CD4-positive, alpha-beta T cell treated with Interleukin-10 for 1 hour (primary cell): ENCODE measurements at places on chromosomes 2 and 18.

DNA sequence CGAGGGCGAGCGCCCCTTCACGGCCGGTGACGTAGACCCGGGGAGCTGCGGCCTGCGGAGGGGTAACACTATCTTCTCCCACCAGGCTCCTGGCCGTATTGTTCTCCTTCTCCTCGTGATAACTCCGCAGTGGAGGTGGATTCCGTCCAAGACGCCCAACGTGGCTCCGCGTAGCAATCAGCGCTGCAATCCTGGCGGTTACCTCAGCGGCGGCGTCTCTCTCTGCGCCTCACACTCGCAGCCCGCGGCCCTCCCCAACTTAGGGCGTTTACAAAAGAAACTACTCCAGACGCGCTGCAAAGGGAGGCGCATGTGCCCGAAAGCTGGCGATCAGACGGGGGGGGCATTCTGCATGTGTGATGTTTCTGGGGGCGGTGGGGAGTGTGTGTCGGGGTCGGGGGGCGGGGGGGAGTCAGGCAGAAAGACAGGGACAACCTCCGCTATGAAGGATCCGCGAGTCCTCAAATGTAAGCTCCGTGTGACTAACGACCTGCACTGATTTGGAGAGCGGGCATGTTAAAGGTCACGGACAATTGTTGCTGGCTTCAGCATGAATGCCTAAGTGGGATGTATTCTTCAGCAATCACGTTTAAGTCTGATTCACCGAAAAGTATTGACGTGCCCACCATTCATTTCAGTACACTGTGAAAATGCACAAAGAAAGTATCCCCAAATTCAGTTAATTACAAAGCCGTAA lies 1.3 kb upstream of the ZNF516 start:
- DNase-seq: peak; percentile 46

GRCh38 chr2:1556776-1557466 lies 143.7 kb downstream of the TPO start:
- DNase-seq: no peak

- no peak for DNase-seq
These were observed 103.7 kb downstream of the RBMS1 start for GRCh38 chr2:160389875-160390274.

DNA sequence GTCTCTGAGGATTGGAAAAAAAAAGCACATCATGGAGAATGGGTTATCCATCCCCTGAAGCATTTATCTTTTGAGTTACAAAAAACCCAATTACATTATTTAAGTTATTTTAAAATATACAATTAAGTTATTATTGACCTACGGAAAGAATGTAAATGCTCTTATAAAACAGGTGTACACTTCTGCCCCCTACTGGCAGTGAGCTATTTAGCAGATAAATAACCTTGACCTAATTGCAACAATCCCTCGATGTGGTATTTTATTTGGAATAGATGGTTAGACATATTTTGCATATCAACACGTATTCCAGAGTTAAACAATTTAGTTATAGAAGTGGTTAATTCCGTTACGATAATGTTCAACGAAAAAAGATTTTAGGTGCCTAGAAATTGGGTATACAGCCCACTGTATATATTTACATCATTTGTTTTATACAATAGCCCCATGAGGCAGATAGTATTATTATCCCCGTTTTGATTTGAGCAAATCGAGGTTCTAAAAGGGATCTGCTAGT lies 9.1 kb upstream of the DAW1 start:
- peak; percentile 60 for DNase-seq

- DNase-seq: no peak
These were observed 2.0 kb downstream of the DNAJC27 start for GRCh38 chr2:24969784-24970183.

DNA sequence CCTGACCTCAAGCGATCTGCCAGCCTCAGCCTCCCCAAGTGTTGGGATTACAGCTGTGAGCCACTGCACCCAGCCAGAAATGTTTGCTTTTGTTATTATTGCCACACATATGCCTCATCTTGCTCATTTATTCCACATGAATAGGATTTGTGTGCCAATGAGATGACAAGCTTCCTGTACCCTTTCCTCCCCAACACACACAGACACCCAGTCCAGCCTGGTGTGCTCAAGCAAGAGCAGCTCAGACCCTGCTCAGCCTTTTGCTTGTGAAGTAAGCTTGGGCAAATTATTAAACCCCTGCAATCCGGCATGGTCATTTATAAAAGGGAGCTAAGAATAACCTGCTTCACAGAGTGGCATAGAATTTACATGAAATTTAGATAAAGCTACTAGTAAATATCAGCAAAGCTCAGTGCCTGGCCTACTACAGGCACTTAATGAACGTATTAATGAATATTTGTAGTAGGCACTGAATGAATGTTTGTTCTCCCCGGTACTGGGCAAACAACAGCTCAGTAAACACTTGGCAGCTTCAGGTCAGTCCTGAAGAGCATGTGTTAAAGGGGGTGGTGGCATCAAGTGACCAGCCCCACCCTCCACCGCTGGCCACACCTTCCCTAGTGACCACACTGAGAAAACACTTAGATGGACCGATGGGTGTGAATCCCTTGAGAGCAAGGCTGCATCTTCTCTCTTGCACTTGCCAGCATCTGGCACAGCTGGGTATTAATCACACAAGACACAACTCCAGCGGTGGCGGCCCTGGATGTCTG lies 280.2 kb downstream of the SRBD1 start:
- no peak for DNase-seq

GRCh38 chr18:50358844-50359243 lies 16.0 kb upstream of the SKA1 start:
- no peak for DNase-seq

GRCh38 chr2:194999771-195000170 lies 657.3 kb upstream of the SLC39A10 start:
- no peak for DNase-seq

DNA sequence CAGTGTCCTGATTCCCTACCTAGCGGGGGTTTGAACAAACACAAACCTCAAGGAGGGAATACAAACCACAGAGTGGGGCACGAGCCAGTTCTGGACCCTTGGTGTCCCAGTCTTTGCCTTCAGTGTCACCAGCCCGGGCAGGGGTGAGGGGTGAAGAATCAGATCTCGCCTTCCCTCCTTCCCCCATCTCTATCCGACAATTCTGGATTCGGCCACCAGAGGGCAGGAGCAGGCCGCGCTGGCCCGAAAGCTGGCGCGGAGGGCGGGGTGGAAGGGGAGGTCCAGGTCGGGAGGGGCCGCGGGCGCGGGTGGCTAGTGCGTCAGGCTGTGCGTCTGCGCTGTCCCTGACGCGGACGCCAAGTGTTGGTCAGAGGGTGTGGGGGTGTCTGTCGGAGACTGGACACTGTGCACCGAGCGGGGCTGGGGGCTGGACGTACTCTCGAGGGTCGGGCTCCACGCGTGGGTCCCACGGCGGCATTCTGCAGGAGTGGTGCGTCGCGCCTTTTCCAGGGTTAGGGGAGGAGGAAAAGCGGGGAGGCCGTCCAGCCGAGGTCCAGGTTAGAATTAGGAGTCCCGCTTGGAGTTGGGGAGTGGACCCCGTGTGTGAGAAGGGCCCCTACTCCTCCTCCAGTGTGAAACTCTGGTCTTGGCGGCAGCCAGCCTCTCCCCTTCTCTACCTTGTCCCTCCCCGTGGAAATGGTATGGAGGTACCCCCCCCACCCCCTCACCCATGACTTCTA lies 2.9 kb upstream of the CRYBA2 start:
- DNase-seq: peak; percentile 80

DNA sequence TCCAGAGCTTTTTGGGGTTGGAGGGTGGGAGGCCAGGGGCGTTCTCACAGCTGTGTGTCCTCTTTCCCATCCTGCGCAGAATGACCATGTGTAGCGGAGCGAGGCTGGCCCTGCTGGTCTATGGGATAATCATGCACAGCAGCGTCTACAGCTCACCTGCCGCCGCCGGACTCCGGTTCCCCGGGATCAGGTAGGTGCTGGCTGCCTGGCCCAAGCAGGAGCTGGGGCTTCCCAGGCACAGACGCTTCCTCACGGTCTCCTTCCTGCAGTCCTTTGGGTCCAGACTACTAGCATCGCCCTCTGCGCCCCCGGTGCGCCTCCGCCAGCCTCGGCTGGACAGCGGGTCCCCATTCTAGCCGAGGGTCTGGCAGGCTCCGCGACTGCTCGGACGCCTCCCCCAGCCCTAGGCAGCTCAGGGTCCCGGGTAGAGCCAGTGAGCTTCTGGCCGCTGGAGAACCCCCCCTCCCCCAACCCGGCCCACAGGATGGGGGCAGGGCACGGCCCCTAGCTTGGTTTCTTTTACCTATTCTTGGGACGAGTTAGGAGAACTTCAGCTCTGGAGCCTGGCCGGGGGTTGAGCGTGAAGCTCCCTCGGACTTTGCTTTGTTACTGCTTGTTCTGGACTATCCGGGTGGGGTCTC lies 756 bp downstream of the ADCYAP1 start:
- DNase-seq: no peak

- DNase-seq: no peak
These were observed 769.9 kb upstream of the FSHR start for GRCh38 chr2:49924044-49924817.

GRCh38 chr2:239801404-239802184 lies 223.5 kb downstream of the NDUFA10 start:
- DNase-seq: no peak

GRCh38 chr2:54956111-54956627 lies 94.1 kb downstream of the RTN4 start:
- DNase-seq: no peak

- DNase-seq: no peak
These were observed 14.0 kb downstream of the STAM2 start for GRCh38 chr2:152161598-152161997.

DNA sequence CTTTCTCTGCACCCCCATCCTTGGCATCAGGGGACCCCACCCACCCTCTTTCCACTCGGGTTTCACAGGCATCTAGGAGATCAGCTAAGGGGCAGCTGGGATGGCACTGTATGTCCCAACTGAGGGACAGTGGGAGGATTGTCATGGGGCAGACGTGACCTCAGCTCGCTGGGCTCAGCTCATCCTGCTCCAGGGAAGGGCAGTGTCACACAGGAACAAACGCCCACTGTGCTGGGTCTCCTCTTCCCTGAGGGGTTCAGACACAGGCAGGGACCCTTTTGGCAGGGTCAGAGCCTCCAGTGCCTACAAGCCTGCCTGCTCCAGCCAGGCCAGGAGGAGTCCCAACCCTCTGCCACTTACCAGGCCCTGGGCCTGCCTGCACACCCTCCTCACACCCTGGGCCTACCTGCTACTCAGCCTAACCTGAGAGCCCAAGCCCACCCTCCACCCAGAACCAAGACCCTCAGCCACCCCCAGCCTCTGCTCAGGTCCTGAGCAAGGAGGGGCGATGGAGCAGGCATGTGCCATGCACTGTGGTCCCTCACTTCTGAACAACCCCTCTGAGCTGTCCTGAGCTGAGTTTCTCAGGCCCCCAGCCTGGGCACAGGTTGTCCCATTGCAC lies 68.2 kb downstream of the HS1BP3 start:
- no peak for DNase-seq

- no peak for DNase-seq
These were observed 197.6 kb downstream of the NDUFA10 start for GRCh38 chr2:239827523-239827890.

- no peak for DNase-seq
These were observed 50.4 kb downstream of the PLEKHA3 start for GRCh38 chr2:178530625-178531142.
